Endothelial cell (in vitro differentiated cells): ENCODE measurements at places on chromosomes 12 and 14.

GRCh38 chr14:59803052-59803540, 67.5 kb downstream of the RTN1 start:
- DNase-seq, result no peak

- no peak for DNase-seq
Measured at GRCh38 chr14:74601982-74602381, 10.1 kb downstream of the LTBP2 start.

DNA sequence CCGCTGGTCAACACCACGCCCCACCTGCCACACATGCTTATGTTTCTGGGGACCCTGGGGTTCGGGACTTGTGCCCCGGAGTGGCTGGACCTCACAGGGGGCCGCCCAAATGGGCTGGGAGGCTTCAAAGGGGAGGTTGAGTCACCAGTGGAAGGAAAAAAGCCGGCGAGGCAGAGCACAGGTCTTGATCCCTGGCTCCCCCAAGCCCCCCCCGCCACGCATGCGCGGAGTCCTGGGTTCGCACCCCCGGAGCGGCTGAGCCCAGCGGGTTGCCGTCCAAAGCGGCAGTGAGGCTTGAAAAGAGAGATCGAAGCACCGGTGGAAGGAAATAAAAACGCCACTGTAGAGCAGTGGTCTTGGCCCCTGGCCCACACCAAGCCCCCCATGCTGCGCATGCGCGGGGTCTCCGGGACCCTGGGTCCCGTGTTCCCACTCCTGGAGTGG, 313.5 kb downstream of the ALG10 start:
- no peak for DNase-seq

- DNase-seq, result no peak
Measured at GRCh38 chr12:88574278-88574677, 6.0 kb downstream of the KITLG start.

- DNase-seq, result no peak
Measured at GRCh38 chr14:56036353-56036752, 81.9 kb upstream of the PELI2 start.

GRCh38 chr12:51480978-51481377, 56.3 kb downstream of the SLC4A8 start:
- no peak for DNase-seq

GRCh38 chr12:6279256-6279628, 31.2 kb upstream of the PLEKHG6 start:
- DNase-seq, result no peak

- no peak for DNase-seq
Measured at GRCh38 chr12:54156578-54156977, 32.2 kb downstream of the SMUG1 start.

DNA sequence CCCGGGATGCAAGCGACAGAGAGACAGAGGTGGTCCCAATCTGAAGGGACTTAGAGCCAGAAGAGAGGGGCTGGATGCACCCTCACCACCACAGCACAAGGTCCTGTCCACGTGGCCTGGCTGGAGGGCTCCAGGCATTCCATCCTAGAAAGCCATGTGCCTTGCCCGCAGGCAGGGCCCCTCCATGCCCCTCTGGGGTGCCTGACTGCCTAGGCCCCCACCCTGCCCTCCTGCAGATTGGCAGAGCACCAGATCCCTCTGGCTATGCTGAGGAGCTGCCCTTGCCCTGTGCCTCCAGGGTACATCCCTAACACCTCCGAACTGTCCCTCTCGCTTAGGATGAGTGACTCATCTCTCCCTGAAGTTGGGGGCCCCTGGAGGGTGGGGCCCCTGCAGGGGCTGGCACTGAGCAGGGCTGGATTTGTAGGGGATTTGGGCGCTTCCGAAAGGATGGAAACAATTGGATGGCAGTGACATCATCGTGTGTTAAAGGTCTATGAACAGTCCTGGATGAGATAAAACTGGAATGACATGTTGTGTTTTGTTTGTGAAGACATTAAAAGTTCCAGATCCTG, 50.9 kb downstream of the CHGA start:
- DNase-seq, result no peak

DNA sequence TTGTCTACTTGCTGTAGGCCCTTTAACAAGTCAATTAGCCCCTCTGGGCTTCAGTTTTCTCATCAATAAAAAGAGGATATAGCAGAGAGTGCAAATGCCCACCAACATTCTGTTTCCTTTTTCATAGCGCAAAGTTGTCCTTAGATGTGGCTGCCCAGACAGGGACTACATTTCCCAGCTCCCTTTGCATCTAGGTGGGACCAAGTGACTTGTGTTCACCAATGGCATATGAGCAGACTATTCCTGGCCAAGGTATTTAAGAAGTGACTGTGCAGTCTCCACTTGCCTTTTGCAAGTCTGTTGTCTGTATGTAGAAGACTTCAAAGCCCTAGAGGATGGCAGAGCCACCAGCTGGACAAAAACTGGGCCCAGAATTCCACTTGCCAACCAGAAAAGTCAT, 59.7 kb downstream of the DAO start:
- DNase-seq, result no peak

DNA sequence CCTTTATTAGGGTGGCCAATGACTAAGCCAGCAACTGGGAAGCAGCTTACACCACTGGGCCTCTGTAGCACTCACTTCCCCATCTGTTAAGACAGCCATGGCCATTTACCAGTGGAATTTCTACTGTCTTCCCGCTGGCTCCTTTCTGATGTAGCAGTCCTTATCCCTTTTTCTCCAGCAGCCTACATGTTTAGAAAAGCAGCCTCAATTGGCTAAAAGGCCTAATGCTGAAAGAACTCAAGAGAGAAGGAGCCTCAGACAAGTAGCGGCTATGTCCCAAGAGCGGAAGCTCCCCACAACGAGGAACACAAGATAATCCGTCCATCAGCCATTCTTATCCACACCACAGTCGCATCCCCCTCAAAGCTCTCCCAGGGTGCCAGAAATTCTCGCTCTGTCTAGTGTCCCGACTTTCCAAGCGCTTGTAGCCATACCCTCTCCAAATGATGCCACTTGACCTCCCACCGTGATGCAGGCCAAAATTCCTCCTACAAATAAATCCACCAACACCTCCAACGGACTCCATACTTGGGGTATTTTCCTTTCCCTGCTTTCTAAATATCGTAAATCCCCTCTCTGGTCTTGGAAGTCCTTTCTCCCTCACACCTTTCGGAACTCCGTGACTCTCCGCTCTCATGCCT, 624 bp downstream of the M6PR start:
- DNase-seq, result peak; percentile 19

DNA sequence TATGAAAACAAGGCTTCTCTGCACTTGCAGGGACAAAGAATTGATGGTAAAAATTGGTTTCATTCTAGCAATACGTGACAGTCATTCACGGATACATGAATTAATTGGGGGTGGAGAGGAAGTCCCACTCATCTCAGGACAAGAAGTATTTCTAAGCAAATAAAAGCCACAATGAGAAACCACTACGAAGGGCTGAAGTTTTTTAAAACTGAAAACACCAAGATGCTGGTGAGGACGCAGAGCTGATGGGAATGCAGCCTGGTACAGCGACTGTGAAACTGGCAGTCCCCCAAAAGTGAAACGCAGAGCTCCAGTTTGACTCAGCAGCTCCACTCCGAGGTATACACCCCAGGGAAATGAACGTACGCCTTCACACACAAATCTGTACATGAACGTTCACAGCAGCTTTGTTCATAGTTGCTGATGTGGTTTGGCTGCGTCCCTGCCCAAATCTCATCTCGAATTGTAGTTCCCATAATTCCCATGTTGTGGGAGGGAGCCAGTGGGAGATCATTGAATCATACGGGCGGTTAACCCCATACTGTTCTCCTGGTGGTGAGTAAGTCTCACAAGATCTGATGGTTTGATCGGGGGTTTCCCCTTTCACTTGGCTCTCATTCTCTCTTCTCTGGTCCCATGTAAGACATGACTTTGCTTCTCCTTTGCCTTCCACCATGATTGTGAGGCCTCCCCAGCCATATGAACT, 89.0 kb downstream of the SCARB1 start:
- DNase-seq, result no peak

DNA sequence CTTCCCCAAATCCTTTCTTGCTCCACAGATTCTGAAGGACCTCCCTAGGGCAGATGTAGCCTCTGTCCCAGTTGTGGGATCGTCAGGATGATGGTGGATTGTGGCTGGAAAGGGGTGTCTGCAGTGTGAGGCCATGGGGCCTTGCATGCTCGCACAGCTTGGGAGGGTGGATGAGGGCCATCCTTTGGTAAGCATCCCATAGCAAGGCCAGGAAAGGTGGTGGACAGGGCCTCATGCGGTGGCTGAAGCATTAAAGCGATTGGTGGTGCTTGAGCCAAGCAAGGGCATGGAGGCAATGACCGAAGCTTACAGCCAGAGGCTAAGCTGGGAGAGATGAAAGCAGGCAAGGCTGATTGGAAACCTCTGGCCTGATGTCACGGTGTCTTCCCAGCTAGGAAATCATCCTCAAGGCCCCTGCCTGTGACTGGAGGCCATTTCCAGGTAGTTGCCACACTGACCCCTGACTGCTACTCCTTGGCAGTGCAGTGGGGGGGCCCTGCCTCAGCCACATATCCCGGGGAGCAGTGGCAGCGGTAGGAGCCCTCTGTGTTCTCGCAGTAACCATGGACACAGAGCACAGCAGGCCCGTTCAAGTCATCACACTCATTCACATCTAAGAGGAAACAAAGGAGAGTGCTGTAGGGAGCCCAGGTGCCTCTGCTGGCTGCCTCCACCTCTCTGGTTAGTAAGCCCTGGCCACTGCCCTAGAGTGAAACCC, 7.0 kb downstream of the ISCA2 start:
- DNase-seq, result peak; percentile 39

GRCh38 chr14:72434856-72435255, 459.0 kb downstream of the DPF3 start:
- no peak for DNase-seq

- DNase-seq, result no peak
Measured at GRCh38 chr14:58368956-58369355, 26.8 kb upstream of the TOMM20L start.

GRCh38 chr12:94333396-94333795, 126.3 kb downstream of the CEP83 start:
- no peak for DNase-seq

DNA sequence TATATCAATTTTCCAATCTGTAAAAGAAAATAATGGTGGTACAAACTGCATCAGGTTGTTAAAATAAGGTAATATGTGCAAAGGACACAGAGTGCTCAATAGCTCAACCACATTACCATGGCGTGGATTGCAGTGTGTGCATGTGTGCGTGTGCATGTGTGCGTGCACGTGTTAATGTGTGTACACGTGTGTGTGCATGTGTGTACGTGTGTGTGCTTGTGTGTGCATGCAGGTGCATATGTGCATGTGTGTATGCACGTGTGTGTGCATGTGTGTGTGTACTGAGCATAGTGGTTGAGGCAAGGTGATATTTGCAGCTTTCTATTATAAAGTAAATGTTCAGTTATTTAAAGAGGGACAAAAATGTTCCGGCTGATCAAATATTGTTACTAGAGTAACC, 115.6 kb downstream of the NT5DC3 start:
- DNase-seq, result no peak

GRCh38 chr12:20268771-20269170, 99.6 kb upstream of the PDE3A start:
- DNase-seq, result no peak

DNA sequence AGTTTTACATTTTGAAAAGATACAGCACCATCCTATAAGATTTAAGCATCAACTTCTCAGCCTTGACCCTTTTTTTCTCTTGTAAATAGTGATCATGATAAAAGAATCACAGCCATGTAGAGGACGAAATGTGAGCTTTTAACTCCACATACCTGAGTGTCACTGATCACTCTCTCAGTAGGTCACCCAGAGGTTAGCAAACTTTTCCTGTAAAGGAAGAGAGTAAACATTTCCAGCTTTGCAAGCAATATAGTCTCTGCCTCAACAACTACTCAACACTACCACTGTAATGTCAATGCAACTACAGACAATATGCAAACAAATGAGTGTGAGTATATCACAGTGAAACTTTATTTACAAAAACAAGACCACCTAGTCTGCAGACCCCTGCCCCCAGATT, 912.1 kb downstream of the DIO2 start:
- DNase-seq, result no peak

- DNase-seq, result no peak
Measured at GRCh38 chr14:19918553-19919264, 1.7 kb upstream of the OR4K5 start.

DNA sequence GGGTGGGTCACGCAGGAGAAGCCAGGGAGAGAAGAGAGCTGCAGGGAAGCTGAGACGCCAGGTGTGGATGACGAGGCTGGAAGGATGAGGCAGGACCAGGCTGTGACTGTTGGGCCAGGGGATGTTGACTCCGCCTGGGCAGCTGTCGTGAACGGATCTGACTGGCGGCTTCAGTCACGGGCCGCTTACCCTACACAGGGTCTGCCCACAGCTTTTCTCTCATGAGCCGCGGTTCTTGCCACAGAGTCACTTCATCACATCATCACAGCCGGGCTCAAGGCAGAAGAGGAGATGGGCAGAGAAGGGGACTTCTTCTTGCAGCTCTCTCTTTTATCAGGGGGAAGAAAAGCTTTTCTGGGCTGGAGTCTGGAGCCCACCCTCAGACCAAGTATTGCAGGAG, 7.7 kb downstream of the CLBA1 start:
- no peak for DNase-seq

DNA sequence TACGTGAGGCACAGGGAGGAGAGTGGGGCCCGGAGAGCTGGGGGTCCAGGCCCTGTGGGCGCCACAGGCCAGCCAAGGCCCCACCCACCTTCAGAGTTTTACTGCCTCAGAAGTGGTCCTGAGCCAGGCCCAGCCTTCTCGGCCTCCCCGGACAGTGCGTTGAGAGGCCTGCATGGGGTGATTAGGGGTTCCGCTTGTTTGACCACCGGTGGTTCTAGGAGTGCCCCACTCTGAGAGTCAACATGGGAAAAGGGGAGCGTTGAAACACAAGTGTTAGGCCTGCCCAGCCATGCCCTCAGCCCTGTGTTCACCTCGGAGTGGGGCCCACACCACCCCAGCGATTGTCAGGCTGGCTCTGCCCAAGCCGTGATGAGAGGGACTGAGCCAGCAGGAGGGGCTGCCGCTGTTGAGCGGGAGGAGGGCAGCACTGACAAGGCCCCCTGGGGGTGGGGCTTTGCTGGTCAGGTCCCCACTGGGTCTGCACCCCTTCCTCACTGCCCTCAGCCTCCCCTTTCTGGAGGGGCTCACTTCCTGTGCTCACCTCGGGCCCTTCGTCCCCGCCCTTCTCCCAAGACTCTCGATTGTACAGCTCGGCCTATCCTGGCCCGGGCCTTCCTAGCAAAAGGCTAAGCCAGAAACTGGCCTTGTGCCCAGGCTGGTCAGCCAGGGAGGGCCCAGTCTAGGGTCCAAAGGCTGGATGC, 4.8 kb downstream of the CKB start:
- no peak for DNase-seq

DNA sequence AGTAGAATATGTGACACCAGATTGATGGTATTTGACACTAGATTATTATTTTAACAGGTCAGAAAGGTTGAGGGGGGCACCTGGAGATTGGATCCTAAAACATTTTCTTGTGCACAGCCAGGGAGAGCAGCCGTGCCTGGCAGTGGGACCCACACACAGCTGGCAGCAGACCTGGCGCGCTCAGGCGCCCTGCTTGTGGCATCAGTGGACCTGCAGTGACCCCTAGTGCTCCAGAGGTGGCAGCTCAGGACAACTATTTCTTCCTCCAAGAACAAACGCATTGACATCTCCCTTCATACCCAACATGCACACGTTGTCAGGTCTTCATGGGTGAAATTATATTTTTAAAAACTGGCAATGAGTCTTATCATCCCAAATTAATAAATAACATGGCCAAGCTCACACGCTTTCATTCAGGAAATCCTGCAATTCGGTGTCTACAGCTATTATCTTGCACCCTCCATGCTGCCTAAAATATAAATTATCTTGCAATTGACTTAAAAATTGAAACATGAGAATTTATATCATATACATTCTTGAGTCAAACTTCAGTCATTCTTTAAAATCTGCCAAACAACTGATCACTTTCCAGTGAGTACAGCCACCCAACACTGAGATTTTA, 7.7 kb upstream of the TMEM132D start:
- DNase-seq, result no peak

- DNase-seq, result no peak
Measured at GRCh38 chr12:94760786-94761185, 110.4 kb upstream of the TMCC3 start.
